ENCODE measurements at places on chromosomes 16 and 17.

DNA sequence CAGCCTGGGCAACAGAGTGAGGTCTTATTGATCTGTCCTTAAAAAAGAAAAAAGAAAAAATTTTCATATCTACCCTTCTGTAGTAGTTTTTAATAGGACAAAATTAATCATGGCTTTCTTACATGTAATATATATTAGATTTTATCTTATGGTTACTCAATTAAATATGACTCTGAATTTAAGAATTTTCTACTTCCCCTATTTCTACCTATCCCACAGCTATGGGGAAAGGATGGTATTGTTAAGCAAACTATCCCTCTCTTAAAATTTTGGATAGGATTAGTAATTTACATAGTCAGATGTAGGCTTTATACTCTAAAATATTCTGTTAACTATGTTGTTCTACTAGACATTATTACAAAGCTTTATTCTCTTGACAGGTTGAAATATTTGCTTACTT, 62.5 kb downstream of the NQO1 start:
- no peak for DNase-seq

DNA sequence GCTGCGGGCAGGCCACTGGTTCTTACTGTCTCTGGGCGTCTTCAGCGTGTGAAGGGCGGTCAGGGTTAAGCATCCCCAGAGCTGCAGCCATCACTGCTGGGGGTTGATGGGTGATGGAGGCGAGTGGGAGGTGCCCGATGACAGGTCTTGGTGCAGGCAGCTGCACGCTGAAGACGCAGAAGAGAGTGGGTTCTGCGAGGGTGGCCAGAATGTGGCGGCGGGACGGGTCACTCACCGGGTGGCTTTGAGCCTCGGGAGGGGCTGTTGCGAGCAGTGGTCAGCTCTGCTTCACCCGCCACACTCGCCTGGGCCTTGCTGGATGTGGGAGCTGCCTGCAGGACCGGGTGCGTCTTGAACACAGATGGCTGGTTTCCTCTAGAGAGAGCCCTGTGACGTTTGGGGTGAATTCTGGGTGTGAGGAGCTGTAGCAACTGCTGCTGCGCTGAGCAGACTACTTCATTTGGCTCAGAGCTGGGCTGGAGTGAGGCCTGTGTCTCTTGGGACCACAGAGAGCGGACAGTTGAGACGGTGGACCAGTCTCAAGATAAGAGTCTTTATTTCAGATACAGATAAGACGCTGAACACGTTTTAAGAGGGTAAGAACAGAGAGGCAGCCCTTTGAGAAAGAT, 44.6 kb upstream of the ZNF750 start:
- DNase-seq, result no peak

DNA sequence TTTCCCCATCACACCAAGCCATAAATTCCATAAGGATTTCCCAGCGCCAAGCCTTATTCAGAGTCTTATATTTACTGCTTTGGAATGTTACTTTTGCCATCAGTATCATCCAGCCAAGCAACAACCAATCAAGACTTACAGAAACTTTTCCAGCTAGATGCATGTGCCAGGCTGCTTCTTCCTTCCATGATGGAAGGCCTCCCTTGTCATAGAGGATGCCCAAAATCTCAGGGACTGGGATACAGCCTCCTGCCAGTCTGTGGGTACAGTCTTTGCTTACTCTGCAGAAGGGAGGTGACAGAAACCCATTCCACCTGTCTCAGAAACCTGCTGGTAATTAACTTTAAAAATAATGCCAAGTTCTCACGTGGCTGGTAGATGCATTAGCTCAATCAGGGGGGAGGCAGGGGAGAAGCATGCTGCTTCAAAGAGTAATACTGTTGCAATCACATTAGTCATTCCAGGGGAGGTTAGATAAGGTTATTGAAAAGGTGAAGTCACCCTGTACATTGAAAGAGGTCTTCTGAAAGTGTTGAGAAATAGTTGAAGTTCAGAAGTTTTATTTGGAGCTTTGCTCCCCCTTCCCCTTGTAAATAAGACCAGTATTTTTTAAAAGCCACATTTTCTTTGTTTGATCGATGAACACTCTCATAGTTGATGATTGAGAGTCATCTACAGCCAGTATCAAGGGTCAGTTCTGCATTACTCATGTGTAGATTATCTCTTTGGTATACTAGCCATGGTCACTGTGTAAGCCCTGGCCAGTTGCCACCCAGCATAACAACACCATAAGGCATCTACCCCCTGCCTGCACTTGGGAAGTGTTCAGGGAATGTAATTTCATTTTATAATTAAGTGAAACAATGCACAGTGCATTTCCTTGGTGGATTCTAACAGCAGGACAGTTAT, 22.2 kb downstream of the HLF start:
- no peak for DNase-seq

- DNase-seq, result no peak
These were observed 5.3 kb downstream of the IGFALS start for GRCh38 chr16:1788095-1788707.

DNA sequence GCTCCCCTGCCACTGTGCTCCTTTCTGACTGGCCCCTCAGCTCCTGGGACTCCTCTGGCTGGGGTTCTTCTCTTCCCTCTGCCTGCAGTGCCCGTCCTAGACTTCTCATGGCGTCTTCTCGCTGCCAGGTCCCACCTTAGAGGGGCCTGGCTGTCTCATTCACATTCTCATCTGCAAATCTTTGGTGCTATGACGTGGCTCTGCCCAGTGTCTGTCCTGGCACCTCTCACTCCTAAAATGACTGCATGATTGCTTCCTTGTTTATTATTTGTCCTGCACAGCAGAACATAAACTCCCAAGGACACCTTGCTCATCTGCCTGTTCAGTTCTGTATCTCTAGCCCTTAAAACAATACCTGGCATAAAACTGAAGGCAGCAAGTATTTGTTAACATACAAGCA, 18.5 kb upstream of the ALDH3A2 start:
- DNase-seq, result no peak
